ENCODE measurements at places on chromosomes 3 and 15.

GRCh38 chr15:48603123-48603500 is 42.4 kb downstream of the FBN1 start:
- DNase-seq, result no peak

GRCh38 chr3:48187579-48188265 is 495 bp downstream of the CDC25A start:
- no peak for DNase-seq

- no peak for DNase-seq
Observed at GRCh38 chr15:72358650-72359171, 17.1 kb downstream of the HEXA start.

DNA sequence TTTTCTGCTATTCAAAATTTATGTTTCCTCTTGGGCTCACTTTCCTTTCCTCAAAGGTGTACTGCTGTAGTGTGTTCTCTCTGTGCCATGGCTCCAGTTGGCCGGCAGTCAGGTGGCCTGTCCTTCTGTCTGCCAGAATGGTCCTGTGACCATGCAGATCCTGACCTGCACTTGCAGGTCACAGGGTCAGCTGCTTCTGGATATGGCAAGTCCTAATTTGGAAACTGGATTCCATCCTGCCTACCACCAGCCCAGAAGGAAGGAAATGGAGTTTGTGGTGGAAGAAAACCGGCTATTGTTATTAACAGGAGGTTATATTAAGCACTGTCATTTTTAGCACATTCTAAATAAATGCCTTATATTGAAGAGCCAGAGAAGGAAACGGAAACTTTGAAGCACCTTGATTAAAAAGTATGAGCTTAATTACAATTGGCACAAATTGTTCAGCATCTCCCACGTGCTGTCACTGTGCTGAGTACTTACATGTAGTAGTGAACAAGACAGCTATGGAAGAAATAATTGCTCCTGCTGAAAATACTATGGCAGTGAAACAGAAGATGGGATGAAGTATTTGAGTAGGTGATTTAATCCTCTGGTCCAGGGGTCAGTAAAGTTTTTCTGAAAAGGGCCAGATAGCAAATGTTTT is 362.8 kb downstream of the PTPRG start:
- no peak for DNase-seq

GRCh38 chr3:100169201-100169920 is 55.1 kb upstream of the FILIP1L start:
- no peak for DNase-seq

DNA sequence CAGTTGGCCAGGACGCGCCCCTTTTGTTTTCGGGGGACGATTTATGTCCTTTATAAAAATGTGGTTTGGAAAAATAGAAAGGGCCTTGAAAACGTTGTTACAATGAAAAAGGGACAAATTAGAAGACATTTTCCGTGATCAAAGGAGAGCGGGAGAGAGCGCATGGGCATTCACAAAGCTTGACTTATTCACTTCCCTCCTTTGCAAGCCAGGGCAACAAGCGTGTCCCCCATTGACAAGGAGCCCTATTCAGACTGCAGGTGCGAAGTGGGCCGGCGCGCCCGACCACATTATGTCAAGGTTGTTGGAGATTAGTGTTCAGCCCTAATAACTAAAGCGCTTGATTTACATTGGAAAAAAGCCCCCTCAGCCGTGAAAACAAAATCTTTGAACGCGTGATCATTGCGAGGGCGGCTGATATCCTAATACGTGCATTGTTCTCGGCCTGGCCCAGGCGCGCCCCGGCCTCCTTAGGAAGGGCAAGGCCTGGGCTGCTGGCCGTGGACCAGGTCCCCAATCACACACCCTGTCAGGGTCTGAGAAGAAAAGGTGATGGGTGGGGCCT is 25.9 kb downstream of the ZIC4 start:
- no peak for DNase-seq

GRCh38 chr3:7871003-7871560 is 630.5 kb upstream of the LMCD1 start:
- no peak for DNase-seq

- no peak for DNase-seq
Observed at GRCh38 chr3:43774799-43775198, 84.1 kb downstream of the ABHD5 start.

DNA sequence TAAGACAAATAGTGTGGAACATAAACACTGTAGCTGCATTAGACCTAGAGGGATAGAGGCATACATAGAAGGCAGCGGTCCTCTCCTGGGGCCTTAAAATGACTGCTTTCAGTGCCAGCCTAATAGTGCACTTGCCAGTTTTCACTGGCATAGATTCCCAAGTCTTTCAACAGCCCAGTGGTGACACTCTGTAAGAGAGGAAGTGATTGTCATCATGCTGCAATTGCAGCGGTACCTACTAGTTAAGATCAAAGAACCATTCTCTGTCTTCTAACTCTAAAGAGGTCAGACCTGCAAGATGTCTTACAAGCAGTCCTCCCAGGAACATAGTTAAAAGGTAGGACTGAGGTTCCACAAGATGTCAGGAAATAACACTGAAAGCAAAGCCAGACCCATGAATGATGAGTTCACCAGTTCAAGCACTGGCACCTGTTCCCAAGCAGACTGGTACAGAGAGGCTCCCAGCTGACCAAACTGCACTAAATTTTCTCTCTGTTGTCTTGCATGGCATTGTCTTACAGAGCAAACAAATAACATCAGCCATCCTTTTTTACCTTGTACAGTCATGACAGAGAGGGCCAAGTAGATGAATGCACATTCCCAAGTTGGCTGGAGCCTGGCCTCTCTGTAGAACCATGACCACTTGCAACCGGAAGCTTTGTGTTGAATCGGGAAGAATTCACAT is 100.5 kb upstream of the SKOR1 start:
- DNase-seq, result no peak

DNA sequence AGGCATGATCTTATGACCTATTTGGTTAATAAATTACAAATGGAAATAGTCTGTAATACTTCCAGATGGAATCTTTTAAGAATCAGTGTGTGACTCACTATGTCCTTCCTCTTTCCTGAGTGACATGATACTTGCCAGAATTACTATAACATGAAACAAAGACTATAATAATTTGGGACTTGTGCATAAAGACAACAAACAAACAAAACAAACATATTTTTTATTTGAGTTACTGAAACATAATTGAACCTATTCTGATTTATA is 1268.1 kb downstream of the OTOL1 start:
- DNase-seq, result no peak

DNA sequence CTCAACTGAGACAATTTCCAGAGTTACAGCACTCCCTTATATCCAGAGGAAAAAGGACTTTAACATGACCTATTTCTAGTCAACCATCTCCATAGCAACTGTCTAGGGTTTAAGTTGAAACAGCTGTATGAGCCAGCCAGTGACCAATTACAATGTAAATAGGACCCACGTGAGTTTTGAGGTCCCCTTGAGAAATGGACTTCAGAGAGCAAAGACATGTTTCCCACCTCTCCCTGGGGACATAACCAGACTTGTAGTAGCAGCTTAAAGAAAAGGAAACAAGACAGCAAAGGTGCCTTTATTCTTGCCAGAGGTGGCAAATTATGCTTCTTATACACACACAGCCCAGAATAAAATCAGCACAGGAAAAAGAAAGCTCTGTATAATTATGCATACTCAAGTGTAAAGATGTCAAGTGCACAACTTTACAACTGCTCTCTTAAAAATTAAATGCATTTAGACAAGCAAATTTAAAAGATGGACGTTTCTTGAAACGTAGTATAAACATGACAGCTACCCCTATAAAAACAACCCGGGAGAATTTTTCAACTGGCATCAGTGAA is 40.2 kb downstream of the SUMF1 start:
- DNase-seq, result peak; percentile 20
